ENCODE measurements at places on chromosomes 13 and 19.
A peak's percentile ranks its signal among the peaks of the same experiment; 100 is the strongest.

GRCh38 chr13:51360489-51360888 lies 21.0 kb downstream of the SERPINE3 start:
- no peak for DNase-seq

- DNase-seq, result no peak
Measured at GRCh38 chr13:114090476-114090875, 41.9 kb downstream of the RASA3 start.

DNA sequence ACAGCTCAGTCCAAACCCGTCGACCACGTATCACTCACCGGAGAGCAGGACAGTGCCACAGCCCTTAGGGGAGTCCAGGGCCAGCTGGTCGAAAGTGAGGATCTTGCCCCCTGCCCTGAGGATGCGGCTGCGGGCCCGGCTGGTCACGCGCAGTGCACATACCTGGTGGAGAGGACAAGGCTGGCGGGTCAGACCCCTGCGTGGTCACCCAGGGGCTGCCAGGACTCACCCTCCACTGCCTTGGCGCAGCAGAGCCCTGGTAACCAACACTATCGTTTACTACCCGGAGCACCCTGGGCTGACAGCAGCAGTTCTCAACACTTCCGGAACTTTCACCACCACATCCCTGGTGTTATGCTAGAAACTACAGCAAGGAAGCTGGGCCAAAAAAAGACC lies 1.2 kb upstream of the FAM83E start:
- no peak for DNase-seq

- DNase-seq, result no peak
Measured at GRCh38 chr13:32191452-32191998, 123.6 kb downstream of the ZAR1L start.

- DNase-seq, result no peak
Measured at GRCh38 chr19:32673573-32673972, 1.4 kb downstream of the ANKRD27 start.

GRCh38 chr13:94345374-94346195 lies 133.9 kb downstream of the DCT start:
- no peak for DNase-seq

DNA sequence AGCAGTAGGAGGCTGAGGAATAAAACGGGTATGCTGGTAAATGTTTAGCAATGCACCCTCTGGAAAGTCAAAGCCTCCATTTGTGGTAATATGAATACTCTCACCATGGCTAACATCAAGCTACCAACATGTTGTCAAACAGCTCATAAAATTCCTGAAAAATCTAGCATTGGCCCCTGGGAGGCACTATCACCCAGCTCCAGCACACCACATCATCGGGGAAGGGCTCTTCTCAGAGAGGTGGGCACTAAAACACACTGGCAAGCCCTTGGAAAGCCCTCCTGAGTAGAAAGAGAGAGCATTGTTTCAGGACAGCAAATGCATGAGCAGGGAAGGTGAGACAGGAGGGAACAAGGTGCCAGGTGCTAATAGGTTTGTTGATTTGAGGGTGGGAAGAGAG lies 53.9 kb upstream of the FLT1 start:
- DNase-seq, result no peak

DNA sequence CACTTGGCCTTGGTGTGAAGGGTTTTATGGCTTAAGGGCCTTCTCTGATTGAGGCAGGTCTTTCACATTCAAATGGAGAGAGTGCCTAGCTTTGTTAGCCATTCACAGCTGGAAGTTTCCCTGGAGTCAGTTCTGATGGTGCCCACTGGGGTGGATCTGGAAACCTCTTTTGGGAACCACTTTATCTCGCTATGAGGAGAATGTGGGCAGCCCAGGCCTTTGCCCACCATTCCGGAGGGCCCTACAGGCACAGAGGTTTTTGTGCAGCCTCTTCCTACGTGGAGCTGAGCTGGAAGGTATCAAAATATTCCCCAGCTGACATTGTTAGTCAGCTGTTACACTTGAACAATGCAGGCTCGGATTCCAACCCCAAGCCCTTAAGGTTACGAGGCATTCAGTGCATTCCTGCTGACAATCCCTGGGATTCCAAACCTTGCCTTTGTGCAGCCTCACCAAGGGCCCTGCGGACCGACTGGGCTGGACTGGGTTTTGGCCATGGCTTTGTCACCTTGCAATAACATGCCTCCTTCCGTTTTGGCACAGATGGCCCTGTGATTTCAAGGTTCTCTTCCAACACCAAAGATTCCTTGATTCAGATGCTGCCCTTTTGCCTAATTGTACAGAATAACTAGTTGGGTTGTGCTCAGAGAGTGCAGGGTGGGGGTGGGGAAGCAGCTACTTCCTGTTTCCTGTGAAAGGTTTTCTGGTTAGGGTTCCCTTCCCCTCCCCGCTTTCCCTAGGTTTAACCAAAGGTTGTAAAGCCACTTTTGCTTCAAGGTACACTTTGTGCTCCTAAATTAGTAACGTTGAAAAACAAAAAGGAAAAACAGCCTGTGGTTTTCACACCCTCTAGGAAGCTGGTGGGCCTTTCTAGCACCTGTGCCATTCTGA lies 27.0 kb downstream of the SAE1 start:
- DNase-seq, result peak; percentile 47

- DNase-seq, result no peak
Measured at GRCh38 chr13:110483386-110483968, 78.0 kb downstream of the RAB20 start.

- DNase-seq, result no peak
Measured at GRCh38 chr13:33446821-33447725, 161.5 kb upstream of the STARD13 start.

GRCh38 chr19:41853344-41853743 lies 6.7 kb upstream of the RPS19 start:
- no peak for DNase-seq

- DNase-seq, result no peak
Measured at GRCh38 chr19:33731881-33732280, 64.8 kb upstream of the KCTD15 start.

DNA sequence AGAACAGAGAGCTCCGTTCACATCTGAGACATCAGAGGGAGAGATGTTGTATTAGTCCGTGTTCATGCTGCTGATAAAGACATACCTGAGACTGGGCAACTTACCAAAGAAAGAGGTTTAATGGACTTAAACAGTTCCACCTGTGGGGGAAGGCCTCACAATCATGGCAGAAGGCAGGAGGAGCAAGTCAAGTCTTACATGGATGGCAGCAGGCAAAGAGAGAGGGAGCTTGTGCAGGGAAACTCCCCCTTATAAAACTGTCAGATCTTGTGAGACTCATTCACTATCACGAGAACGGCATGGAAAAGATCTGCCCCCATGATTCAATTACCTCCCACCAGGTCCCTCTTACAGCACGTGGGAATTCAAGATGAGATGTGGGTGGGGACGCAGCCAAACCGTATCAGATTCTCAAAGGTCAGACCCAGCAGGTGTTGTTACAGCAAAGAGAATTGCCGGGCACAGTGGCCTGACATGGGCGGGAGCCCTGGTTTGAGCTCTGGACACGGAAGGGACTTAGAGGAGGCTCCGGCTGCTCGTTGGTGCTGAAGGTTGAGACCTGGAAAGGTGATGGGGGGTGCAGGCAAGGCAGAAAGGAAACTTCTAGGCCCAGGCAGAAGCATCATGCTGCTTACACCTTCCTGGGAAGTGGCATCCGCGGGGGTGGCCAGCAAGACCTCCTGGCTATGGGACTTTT lies 33.1 kb downstream of the PEX11G start:
- no peak for DNase-seq

- no peak for DNase-seq
Measured at GRCh38 chr13:90898811-90899210, 448.7 kb upstream of the MIR17HG start.

DNA sequence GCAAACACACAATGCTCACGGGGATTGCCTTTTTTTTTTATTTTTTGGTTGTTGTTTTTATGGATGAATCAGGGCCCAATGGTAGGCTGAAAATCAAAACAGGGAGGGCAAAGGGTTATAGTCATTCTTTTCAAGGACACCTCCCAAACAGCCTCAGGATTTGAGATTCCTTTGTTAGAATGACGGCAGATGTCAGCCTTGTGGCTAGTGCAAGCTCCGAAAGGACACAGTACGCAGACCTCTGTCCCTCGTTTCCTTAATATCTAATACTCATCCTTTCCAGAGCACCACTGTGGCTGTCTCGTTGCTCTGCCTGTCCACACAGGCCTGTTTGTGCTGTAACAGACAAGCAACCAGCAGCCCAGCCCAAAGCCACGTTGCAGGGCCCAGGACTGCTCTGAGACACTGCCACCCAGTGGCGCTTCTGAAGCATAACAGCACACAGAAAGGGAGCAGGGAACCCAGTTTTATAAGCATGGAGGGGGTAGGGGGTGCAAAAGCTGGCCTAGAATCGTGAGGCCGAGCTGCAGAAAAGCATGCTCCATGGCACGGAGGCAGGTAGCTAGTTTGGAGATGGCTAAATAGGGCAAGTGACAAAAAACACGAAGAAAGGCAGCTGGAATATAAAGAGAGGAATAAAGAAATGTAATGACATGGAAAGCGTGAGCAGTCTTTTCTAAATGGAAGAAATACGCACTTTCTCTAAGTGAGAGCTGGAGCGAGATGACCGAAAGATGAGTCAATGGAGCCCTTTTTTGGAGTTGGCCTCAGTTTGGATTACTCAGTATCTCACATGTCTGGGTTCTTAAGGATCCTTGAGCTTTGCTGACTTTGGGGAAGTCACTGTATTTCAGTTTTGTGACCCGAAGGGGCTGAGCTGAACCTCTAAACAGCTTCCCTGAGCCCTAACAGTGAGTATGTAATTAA lies 40.7 kb upstream of the MEDAG start:
- DNase-seq, result peak; percentile 74

GRCh38 chr19:11180346-11180745 lies 17.0 kb downstream of the KANK2 start:
- peak; percentile 76 for DNase-seq

DNA sequence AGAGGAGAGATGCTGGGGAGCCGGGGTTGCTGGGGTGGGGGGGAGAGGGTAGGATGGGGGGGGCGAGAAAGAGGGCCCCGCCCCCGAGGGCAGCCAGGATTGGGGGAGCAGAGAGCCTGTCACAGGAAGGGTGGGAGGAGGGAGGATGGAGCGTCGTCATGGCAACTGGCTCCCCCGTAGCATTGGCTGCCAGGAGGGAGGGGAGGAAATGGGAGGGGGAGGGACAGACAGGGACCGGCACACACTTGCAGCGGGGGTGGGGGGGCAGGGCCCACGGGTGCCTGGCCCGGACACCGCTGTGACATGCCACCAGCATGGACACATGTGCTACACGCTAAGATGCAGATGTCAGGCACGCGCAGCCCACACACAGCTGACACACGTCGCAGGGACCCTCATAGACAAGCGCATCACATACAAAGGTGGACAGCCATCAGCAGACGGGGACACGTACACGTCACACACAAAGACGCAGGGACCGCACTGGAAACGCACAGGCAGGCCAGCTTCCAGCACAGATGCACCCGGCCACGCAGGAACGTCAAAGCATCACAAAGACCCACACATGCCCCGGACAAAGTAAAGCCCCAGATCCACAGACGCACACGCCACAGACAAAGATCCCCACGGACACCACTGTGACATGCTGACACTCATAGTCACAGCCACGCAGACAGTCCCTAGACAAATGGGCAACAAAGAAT lies at the start of gene LMTK3:
LMTK3 (minus strand) TSS at position 36 of the 704 bp plus-strand sequence. CDS start 259 bp downstream, outside the sequence.
- peak; percentile 40 for DNase-seq

- peak; percentile 44 for DNase-seq
Measured at GRCh38 chr19:49851456-49852259, 699 bp downstream of the PTOV1 start.

DNA sequence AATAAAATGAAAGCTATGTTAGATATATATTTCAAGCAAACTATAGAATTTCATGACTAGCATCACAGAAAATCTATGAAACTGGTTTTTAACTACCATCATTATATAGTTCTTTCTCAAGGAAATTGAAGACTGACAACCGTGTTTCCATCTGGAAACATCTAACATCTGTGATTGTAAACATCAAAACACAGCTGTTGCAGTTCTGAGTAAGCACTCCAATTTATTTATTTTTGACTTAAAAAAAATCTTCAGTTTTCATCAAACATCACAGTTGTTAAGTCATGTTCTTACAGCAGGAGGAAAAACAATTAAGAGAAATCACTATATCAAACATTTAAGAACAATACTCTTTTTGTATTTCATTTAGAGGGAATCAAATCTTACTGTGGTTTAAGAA lies 1653.0 kb upstream of the MIR17HG start:
- DNase-seq, result no peak

DNA sequence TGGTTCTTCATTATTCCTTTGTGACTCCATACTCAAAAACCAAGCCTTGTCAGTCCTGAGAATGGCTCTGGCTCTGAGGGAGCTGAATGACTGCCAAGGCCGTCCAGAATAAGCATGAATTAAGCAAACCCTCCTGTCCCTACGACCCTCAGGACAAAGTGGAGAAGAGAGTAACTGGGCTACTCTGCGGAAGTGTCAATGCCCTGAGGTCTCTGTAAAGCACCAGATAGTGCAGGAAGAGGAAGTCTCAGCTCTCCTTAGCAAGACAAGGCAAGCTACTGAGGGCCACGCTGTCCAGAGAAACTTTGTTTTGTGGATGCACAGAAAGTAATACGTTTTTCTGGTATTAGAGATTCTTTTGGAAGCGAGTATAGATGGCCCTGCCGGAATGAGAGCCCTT lies 94.1 kb downstream of the RNASEH2B start:
- DNase-seq, result no peak

- peak; percentile 53 for DNase-seq
Measured at GRCh38 chr19:14337510-14337909, 43.7 kb upstream of the ADGRE5 start.

- no peak for DNase-seq
Measured at GRCh38 chr13:50444726-50445125, 398.8 kb downstream of the DLEU7 start.

- DNase-seq, result no peak
Measured at GRCh38 chr13:37752146-37752545, 117.4 kb downstream of the TRPC4 start.

- no peak for DNase-seq
Measured at GRCh38 chr13:51311231-51311630, 28.3 kb upstream of the SERPINE3 start.

DNA sequence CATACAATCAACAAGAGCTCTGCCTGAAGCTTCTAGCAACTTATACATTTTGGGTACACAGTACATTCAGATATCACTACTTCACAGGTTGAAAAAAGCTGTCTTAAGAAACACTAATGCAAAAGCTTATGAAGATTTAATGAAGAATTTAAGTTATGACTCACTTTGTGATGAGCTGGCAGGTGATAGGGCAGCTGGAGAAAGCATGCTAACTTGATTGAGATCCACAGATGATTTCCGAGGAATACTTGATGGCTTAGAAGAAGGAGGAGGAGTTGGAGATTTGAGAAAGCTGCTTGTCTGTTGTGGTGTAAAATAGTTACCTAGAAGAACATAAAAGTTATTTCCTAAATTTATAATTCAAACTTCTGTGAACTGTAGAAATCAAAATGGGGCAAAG lies 23.3 kb downstream of the EXOSC8 start:
- DNase-seq, result peak; percentile 15

DNA sequence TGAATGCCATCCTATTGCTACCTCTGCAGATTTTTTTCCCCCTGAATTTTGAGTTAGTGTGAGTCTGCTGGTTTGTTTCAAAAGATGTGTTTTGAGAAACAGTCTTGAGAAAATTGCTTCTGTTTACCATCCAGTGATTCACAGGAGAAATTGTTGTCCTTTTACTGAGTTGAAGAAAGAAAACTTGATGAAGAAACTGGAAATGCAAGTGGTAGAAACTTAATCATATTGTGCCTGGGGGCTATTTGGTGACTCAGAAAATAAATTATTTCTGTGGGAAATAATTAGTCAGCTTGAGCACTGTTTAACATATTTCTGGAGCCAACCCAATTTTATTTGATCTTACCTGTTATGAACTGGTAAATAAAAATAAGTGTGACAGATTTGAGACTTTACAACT lies 35.4 kb downstream of the PAN3 start:
- DNase-seq, result no peak
